ENCODE measurements at places on chromosomes 4 and X.

- no peak for DNase-seq
These were observed 215.0 kb downstream of the IL15 start for GRCh38 chr4:141851246-141851891.

DNA sequence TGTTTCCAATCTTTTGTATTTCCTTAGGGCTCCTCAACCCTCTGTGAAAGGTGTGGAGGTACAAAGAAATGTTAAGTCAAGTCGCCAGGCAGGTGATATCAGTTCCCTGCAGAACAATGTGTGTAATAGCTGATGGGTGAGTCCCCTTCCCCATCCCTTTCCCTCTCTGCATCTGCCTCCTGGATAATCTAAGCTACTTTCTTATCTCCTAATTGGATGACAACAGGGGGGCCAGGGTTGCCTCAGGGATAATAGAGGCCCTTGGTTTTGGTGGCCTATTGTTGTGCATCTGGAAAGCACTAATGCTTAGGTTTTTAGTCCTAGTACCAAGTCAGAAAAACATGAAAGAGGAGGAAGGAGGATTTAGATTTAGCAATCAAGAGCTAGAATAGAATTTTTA, 29.1 kb downstream of the MAGED1 start:
- no peak for DNase-seq

DNA sequence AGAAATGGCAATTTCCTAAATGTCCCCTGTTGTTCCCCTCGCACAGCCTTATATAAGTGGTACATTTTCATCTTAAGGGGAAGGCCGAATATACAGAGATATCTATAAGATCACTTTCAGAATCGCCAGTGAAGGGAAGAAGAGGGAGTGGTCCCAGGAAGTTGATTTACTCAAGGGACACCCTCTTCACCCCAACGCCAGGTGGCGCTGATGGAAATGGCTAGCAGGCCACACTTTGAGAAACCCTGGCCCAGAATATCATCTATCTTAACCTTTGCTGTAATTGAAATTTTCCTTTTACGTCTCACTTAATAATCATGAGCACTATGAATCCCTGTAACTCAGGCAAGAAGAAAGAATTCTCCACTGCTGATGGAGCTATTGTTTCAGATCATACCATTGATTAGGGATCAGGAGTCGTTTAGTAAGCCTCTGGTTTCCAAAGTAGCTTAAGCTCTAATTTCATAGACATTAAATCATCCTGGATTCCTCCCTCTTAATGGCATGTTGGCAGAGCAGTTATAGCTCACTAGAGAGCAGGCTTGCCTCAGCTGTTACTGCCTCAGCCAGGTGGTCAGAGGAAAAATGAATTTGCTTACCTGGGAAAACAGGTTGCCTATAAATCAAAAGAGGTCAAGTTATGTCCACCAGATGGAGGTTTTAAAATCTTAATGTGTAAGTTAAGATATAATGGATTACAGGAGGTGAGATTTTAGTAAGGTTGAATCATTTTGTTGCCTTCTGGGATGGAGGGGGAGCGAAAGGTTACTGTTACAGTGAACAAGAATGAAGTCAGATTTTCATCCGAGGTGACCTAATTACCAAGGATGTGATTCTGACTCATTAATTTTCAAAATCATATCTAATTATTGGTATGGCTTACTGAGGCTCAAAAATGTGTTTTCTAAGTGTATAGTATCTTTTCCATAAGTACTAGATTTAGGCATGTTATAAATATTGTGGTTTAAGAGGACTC, 941.2 kb upstream of the TENM3 start:
- DNase-seq, result no peak

GRCh38 chr4:28373601-28374000, 1513.0 kb downstream of the STIM2 start:
- DNase-seq, result no peak

GRCh38 chr4:186248643-186249042, 17.3 kb upstream of the F11 start:
- DNase-seq, result no peak

DNA sequence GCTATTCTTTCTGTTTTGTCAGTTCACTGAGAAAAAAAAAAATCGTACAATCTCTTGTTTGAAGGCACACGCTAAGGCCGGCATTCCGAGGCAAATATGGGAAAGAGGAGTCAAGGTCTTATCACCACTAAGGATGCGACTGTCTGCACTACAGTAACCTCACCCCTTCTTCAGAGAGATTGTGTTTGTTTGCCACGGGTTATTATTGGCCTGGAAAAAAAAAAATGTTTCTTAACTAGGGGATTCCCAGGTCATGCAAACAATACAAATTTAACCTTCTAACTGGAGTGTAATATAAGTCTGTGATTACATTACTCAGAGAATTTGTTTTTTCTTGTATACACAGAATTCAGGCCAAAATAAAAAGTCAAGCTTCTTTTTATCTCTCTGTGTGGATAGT, 168.3 kb downstream of the TMA16 start:
- DNase-seq, result no peak

DNA sequence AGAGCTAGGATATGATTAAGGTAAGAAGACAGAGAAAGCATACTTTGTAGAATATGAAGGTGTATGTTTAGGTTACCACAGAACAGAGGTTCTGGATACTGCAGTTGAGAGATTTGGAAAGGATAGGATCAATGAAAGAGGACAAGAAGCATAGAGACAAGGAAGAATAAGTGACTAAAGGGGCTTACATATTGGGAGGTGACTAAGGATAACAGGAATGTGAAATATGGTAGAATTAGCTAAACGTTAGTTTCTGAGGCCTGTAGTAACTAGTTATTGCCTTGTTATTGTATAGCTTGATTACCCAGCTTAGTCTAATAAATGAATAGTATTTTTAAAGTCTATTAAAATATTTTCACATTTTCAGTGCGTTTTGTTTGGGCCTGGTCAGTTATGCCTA, 38.2 kb downstream of the CENPI start:
- DNase-seq, result no peak

- DNase-seq, result no peak
These were observed 6.2 kb upstream of the CXCL13 start for GRCh38 chr4:77599378-77599777.

DNA sequence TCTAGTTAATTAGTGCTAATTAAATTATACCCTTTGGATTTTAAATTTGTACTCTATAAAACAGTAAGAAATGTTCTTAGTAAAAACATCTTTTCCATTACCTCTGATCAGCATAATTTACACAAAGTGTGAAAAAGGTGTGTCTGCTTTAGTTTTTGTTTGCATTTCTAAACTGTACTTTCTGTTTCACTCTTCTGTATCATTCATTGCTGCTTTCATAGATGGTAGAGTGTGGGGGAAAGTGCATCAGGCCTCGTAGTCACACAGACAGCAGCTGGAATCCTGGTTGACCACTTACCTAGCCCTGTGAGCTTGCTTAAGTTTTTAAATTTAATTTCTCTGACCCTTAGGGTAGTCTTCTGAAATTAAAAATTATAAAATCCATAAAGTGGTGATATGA, 275.4 kb upstream of the PITX2 start:
- no peak for DNase-seq

DNA sequence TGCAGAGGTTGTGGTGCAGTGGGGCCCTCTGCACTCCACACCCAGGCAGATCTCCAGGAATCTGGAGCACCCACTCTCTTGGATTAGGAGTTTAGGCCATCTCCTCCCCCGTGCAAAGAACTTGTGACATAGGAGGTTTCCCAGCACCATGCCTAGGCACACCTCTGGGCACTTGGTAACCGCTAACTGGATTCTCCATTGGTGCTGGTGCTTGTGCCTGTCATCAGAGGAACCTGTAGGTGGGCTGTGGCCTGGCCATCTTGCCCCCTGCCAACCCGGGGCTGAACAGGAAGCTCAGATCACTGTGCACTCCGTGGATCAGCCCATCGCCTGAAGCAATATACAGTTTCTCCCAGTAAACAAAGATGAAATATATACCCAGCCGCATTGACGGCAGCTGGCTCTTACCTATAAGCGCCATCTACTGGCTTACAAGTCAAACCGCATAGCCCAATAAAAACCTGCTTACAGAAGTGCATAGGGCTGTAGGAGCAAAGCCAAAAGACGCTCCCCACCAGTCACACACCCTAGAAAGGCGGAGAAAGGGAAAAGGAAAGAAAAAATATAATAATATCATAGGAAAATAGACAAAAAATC, 19.1 kb upstream of the TEX13B start:
- no peak for DNase-seq

DNA sequence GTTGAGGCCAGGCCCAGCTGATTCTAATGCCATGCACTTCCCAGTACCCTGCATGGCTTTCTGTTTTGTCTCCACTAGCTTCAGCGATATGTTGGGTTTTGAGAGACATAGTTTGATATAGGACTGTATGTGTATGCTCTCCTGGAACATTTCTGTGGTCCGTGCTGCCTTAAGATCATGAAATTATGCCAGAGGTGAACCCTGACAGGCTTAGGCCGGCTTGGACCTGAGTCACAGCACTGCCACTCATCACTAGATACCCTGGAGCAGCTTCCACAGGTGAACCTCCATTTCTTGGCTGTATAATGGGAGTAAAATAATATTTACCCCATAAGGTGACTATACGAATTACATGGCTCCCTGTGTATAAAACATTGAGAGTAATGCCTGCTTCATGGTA, 6.4 kb downstream of the SGMS2 start:
- DNase-seq, result no peak

DNA sequence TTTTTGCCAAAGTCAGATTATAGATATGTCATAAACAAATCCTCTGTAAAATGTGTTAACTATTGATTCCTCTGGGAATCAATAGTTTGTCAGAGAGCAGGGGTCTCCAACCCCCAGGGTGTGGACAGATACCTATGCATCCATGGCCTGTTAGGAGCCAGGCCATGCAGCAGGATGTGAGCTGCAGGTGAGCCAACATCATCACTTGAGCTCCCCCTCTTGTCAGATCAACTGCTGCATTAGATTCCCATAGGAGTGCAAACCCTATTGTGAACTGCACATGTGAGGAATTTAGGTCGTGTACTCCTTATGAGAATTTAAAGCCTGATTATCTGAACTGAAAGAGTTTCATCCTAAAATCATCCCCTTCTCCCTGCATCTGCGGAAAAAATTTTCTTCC, 1365.4 kb downstream of the ARAP2 start:
- no peak for DNase-seq

DNA sequence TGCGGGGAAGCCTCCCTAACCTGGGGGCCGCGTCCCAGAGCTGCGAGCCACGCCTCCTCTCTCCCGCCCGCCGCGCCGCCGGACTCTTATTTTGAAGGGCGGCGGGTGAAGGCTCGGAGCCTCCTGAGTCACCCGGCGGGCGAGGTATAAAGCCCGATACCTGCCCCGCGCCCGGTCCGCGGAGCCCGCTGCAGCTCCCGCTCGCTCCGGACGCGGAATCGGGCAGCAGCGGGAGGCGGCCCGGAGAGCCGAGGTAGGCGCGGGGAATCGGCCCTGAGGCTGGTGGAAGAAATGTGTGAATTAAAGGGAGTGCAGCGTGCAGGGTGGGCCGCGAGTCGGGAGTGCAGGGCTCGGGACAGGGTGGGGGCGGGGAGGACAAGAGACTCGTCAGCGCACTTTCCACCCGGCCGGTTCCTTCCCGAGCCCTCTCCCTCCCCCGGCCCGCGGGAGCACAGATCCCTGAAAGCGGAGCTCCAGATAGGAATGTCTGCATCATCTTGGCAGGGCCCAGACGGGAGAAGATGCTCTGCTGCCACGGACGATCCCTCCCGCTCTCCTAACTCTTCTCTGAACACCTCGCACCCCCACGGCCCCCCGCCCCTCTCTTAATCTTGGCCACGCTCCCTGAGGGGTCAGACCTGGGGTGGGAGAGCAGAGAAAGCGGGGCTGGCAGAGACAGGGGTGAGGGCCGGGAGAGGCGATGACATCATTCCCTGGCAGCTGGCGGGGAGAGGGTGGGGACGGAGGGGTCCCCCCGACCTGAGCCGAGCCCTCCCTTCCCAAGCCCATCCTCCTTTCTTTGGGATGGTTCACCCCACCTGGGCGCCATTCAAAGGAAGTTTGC, 177.9 kb downstream of the CBR4 start:
- peak; percentile 71 for DNase-seq

- DNase-seq, result peak; percentile 66
These were observed 25.9 kb downstream of the TNIP3 start for GRCh38 chr4:121138039-121138825.

DNA sequence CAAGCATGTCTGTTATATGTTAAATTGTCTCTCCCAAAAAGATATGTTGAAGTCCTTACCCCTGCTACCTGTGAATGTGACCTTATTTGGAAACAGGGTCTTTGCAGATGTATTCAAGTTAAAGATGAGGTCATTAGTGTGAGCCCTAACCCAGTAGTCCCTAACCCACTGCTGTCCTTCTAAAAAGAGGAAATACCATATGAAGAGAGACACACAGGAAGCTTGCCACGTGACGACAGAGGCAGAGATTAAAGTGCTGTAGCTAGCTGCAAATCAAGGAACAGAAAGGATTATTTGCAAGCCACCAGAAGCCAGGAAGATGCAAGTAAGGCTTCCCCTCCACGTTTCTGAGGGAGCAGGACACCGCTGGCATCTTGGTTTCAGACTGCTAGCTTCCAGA, 150.1 kb downstream of the HNRNPD start:
- no peak for DNase-seq

GRCh38 chr4:84579403-84579776, 3.5 kb upstream of the CDS1 start:
- no peak for DNase-seq

DNA sequence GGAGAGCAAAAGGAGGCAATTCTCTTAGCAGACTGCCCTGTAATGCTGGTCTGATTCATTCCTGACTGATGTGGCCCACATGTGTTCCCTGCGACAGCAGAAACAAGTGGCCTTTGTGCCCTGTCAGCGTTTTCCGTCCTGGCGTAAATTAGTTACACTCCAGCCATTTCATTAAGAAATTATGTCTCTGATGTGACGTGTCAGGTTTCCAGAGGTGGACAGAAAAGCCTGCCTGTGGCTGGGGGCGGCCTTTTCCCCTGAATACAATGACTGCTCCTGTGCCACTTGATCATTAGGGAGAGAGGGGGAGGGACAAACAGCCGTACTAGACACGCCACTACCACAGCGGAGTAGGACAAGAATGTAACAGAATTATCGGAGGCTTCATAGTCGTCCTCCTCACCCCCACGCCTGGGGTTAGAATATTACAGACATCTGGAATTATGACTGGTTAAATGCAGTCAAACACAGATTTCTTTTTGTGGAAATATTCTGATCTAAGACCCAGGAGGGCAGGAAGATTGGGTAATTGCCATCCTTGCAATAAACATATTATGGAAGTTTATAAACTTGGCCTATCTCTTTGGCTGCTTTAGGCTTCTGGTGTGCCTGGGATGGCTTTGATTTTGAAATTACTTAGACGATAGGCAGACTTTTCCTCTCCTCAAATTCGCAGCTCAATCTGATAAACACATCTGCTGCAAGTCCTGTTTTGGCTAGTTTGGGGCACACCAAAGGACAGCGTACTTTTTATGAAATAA, 146.2 kb upstream of the BCOR start:
- no peak for DNase-seq

GRCh38 chrX:71253253-71254091, 468 bp downstream of the ZMYM3 start:
- DNase-seq, result peak; percentile 62

DNA sequence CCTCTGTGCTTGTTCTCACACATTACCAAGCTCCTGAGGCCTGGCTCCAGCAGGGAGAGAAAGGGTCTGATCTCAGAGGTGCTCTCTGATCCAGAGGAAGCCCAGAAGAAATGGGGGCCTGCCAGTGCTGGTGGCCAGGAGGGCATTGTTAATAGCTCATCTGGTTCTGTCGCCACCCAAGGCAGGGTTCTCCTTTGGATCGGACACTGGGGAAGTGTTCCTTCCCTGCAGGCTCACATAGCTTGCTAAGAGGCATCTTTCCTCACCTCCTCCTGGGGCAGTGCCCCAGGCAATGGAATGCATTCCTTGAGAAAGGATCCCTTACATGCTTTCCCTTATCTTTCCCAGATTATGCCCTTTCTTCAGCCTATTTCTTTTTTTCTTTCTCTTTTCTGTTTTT, 53.8 kb downstream of the RBM47 start:
- DNase-seq, result no peak

GRCh38 chr4:5084911-5085475, 33.7 kb downstream of the STK32B start:
- no peak for DNase-seq
